NCI-H1105 treated with DMSO at 0.1 percent for 48 hours (cell line): ENCODE measurements at places on chromosomes 16 and 17.
A peak's percentile ranks its signal among the peaks of the same experiment; 100 is the strongest.

- no peak for DNase-seq
Observed at GRCh38 chr17:45950888-45951287, 48.2 kb upstream of the STH start.

DNA sequence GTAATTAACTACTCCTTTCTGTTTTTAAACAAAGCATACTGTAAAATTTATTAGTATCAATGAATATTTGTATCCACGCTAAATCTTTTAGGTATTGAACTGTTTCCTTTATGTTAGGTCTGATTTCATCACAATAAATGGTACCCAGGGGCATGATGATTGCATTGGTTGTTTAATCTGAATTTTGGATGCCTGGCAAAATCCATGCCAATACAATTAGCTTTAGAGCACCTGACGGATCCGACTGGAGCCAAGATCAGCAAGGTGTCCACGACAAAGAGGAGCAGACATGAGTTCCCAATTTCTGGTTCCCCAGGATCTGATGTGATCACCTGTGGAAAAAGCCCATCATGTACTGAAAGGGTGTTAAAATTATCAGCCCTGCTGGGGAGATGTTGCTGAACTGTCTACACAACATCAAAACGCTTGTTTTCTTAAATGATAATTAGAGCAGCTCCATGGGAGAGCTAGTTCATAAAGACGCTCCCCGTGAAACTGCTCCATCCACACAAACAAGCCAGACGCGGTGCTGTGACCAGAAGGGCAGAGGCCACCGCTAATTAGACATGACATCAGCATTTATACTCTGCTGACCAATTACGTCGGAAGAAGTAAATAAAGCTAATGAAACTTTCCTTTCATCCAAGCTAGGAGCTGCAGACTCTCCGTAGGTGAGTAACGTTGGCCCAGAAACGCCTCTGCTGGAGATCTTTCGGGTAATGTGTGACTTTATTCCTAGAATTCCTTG, 151.7 kb downstream of the CPPED1 start:
- no peak for DNase-seq

DNA sequence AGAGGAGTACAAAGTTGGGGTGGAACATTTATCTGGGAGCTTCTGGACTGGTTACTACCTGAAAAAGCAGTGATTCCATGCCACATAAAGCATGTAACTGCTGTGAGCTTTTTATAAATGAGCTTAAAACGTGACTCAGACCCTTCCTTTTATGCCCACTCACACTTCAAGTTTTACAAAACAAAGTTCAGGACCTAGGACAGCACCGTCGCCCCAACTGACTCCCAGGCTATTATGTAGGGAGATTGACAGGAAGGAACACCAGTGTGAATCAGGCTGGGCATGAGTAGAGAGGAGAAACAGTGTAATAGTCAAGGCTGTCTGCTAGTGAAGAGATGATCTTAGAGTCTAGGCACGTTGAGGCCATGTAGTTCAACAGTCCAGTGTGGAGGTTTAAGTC, 91.6 kb upstream of the DNAH9 start:
- no peak for DNase-seq

GRCh38 chr17:19539841-19540311, 6.2 kb downstream of the SLC47A1 start:
- no peak for DNase-seq

- peak; percentile 84 for DNase-seq
Observed at GRCh38 chr17:2903193-2903974, 107.1 kb downstream of the RAP1GAP2 start.

- peak; percentile 85 for DNase-seq
Observed at GRCh38 chr17:40314584-40314956, 5.6 kb downstream of the RARA start.

DNA sequence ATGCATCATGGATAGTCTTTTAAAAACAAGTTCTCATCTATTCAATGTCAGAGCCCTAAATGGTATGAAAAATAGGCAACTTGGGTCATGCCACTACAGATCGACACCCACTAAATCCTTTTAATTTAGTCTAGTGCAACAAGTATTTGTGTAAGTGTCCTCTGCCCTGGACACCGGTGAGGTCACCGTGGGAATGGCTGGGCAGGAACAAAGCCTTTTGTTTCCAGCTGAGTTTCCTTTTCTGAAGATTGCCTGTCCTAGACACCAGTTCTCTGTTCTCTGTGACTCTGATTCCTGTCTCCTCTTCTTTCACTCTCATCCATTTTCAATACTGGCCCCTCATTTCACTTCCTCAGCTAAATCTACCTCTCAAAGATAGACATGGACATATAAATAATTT, 446.5 kb downstream of the MAF start:
- DNase-seq = no peak

DNA sequence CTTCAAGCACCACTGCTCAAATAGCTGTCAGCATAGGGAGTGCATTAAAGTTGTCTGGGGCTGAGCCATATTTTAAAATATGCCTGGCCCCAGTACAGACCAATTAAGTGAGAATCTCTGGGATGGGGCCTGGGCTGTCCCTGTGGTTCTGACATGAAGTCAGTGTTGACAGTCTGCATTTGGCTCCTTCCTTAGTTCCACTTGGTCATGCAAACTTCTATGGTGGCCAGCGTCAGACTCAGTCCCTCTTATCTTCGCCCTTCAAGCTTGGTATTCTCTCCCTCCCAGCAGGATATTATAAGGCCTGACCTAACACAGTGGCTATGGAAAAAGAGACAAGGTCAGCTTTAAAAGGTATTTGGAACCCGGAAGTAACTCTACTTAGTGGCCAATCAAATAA, 177.2 kb downstream of the PMP22 start:
- DNase-seq = no peak

- DNase-seq = no peak
Observed at GRCh38 chr16:3008690-3009037, 4.1 kb upstream of the CLDN9 start.

- DNase-seq = no peak
Observed at GRCh38 chr17:7328840-7329373, at the start of gene NEURL4. TSS of gene NEURL4 (minus strand) at chr17:7329335. CDS start at chr17:7329312, 23 bp downstream.

DNA sequence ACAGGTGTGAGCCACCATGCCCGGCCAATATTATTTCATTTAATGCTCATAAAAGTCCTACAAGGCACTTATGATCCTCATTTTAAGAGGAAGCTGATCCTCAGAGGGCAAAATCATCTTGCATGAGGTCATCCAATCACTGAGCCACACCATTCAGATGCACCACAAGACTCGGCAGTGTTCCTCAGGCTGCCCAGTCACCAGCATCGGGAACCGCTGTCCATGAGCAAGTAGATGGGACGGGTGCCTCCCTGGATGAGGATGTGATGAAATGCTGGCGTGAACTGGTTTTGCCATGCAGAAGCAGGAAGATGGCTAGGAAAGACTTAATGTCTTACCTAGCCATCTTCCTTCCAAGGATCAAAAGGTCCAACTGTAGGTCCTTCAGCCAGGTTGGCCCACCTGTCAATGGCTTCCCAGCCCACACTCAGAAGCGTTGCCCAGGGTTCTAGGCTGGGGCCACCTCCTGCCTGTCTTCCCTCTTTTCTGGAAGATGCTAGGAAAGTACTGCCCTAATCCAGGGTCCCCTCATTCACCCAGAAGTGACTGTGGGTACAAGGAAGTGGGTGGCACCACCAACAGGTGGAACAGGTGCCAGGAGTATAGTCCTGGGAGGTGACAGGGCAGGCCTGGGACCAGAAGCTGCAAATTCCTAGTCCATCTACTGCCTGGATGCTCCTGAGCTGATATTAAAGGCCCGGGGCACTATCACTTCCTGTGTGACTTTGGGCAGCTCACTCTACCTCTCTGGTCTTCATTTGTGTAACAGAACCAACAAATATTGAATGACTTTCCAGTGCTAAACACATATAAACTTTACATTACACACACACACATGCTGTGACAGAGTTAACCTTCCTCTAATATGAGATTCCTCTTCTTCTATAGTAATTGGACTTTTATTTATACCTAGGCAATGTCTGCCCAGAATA, 32.2 kb upstream of the CRYBA1 start:
- DNase-seq = no peak

GRCh38 chr17:28725660-28726225, 290 bp downstream of the TLCD1 start:
- peak; percentile 63 for DNase-seq

- DNase-seq = no peak
Observed at GRCh38 chr17:77404812-77405581, 264.2 kb downstream of the SEC14L1 start.
